GM03348 (cell line): ENCODE measurements at places on chromosomes 12 and 14.

- no peak for DNase-seq
Observed at GRCh38 chr14:105841022-105842009, 314.9 kb downstream of the TMEM121 start.

GRCh38 chr12:76670776-76671175 is 93.1 kb upstream of the ZDHHC17 start:
- DNase-seq, result peak; percentile 55

GRCh38 chr12:53045696-53046045 is 4.2 kb upstream of the TNS2 start:
- DNase-seq, result no peak

DNA sequence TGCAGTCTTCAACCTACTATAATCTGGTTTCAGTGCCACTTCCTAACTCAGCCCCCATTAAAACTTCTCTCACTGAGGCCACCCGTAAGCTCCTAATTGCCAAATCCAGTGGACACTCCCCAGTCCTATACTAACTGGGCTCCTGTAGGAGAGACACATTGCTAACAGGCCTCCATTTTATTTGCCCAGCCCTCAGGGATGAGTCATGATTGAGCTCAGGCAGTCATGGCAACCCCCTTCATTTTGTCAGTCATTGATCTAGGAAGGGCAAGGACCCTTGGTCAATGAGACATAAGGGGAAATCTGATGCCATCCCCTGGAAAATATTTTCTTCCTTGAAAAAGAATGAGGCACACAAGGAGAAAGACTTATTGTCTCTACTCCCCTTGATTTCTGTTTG is 70.1 kb upstream of the HIF1A start:
- no peak for DNase-seq

DNA sequence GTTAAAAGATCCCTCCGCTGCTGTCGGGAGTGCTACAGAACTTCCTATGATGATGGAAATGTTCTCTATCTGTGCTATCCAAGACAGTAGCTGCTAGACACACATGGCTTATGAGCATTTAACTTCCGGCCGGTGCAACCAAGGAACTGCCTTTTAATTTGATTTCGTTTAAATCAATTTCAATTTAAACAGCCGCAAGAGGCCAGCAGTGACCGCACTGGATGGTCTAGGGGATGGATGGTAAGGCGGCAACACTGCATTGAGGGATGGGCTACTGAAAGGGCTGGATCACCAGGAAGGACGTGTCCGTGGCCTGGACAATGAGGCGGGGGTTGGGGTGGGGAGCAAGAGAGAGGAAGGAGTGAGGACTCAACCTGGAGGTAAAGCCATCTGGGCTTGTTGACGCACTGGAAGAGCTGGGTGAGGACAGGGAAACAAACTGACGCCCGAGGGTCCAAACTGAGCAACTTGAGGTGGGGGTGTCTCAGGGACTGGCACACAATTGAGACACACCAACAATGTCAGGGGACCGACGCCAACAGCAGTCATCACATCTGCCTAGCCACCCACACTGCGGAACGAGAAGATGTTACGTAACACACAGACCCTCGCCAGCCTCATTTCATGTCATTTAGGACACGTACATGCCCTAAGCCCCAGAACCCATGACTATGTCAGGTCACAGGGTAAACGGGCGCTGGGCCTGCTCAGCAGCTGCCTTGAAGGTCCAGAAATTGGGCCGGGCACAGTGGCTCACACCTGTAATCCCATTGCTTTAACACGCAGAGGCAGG is 57.6 kb downstream of the SCARB1 start:
- DNase-seq, result no peak

GRCh38 chr12:49951411-49952240 is 1.1 kb downstream of the AQP2 start:
- DNase-seq, result no peak

DNA sequence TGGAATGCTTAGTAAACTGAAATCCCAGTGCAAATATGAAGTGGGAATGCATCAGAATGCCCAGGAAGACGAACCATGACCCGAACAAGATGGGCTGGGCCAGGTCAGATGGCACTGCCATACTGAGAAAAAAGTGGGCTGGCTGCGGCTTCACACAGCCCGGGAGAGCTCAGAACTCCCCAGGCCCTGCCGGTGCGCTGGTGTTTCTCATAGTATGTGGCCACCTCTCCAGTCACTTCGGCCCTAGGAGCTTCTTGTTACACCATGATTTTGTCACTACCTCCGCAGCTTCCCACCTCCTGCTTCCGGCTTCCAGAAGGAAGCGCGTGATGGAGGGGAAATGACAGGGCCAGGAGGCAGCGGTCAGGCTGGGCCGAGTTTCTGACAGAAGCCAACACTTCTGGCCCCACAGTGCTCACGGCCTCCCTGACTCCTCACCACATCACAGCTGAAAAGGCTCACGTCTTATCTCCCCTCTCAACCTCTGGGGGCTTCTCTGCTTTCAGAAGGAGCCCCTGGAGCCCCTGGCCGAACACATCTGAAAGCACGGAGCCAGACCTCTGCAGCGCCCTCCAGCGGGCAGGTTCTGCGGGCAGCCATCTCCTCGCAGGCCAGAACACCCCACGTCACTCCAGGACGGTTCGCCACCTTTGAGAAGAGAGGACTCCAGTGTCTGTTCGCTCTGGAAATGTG is 30.7 kb downstream of the DAD1 start:
- DNase-seq, result no peak

DNA sequence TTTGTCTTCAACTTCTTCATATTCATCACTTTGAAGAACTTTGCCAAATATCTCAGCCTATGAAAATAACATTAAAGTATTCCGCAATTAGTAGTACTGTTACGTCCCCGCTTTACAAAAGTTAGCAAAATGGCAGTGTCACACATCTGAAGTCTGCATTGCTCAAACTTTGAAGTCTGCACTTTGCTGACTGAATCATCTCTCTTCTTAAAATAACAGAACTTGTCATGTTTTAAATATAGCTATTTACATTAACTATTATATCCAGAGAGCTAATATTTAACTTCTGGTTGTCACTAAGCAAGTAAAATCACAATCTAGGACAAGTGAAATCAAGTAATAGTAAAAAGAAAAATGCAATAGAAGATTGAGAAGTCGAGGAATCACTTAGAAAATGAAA is 34.5 kb downstream of the IPO8 start:
- DNase-seq, result no peak

DNA sequence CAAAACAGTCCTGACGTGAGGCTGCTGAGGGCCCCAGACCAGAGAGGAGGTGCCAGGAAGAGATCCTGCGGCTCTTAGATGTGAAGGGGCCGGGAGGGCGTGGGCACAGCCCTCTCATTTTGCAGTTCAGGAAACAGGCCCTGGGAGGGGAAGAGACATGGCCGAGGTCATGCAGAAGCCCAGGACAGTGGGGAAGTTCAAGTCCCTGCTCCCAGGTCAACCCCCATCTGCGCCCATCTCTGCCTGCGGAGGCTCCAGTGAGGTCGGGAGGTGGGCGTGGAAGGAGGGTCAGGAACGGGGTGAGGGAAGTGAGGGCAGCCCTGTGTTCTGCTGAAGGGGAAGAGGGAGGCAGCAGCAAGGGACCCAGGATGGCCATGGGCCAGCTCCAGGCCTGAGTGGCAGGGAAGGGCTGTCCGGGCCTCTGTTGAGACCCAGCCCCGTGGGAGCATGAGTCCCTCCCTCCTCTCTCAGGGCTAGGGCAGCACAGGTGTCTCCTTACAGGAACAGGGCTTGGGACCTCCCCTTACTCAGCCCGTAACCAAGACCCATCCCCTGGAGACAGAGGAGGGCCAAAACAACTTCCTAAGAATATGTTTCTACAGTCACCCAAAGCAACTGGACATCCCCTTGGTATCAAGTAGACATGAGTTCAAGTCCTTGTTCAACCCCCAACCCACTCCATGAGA is 90.8 kb downstream of the LGMN start:
- no peak for DNase-seq

- peak; percentile 46 for DNase-seq
Observed at GRCh38 chr12:99498756-99499155, 148.8 kb upstream of the GARIN6 start.

GRCh38 chr14:105013150-105013785 is 7.6 kb downstream of the CDCA4 start:
- peak; percentile 41 for DNase-seq

GRCh38 chr14:104643306-104643705 is 38.7 kb upstream of the TMEM179 start:
- DNase-seq, result no peak

DNA sequence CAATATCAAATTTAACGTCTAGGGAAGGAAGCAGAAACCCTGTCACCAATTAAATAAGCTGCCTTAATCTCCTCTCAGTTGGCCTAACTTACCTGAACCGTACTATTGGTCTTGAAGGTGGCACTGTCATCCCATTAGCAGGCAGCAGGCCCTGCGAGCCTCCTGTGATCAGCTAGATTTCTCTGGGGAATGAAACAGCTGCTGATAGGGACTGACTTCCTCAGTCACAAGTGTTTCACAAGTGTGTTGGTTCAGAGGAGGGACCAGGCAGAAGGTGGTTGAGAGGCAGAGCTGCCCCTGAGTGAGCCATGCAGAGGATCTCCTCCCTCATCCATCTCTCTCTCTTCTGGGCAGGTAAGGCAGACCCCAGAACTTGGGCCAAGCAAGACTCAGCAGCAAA is 166.8 kb downstream of the DAD1 start:
- no peak for DNase-seq

DNA sequence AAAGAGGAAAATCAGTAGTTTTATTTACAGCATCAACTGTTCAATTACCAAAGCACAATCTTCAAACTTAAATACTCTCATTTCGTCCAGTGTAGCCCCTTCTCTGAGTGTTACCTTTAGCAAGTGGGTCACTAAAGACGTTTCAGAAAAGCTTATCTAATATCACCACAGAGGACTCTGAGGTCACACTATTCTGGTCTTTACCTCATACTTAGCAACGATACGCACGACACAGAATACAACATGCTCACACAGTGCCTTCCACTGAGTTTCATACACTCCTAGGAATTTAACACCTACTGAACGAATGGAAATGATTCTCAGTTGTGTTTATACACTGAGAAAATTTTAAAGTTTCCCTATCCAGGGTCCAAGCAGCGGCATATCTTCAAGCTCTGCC is 2.0 kb downstream of the SYT10 start:
- no peak for DNase-seq
